NCI-H345 (cell line): ENCODE measurements at places on chromosomes 5 and 9.

GRCh38 chr5:55344392-55344992 lies 36.7 kb downstream of the MTREX start:
- peak; percentile 46 for DNase-seq

DNA sequence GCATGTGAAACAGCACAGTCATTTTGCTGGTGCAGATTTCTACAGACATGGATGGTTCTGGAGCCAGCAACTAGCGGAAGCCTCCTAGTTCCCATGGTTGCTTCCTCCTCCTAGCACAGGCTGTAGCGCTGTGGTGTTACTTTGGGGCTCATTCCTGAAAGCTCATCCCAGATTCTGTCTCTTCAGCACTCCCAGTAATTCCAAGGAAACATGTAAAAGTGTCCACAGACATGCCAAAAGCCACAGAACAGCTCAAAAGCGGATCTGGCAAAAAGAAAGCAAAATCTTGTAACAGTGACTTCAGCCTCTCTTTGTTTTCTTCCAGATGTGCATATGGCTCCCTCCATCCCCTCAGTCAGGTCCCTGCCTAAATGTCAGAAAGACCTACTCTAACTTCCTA lies 144.1 kb downstream of the CEP120 start:
- DNase-seq: no peak

- peak; percentile 18 for DNase-seq
Measured at GRCh38 chr5:5330728-5331452, 91.6 kb upstream of the ICE1 start.

- no peak for DNase-seq
Measured at GRCh38 chr9:105860516-105860915, 166.2 kb downstream of the TMEM38B start.

DNA sequence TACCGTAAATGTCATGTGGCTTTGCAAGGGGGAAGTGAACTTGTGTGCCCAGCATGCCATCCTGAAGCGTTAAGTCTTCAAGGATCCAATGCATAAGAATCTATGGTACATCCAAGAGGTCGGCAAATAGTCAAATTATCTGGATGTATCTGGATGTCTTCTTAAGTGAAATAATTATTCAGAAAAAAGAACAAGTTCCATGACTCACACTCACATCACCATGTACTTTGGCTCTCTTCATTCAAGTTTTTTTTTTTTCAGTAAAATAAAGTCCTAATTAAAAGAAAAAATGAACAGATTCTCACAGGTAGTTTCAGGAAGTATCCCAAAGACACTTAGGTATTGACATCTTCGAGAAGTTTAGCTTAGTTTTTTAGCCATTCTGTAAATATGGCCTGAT lies 62.7 kb upstream of the MEGF10 start:
- no peak for DNase-seq

- no peak for DNase-seq
Measured at GRCh38 chr5:32837211-32837610, 126.1 kb downstream of the NPR3 start.

GRCh38 chr5:8081179-8081578 lies 212.2 kb downstream of the MTRR start:
- DNase-seq: peak; percentile 79
